HL-60 (cell line): ENCODE measurements at places on chromosomes 2 and 18.

DNA sequence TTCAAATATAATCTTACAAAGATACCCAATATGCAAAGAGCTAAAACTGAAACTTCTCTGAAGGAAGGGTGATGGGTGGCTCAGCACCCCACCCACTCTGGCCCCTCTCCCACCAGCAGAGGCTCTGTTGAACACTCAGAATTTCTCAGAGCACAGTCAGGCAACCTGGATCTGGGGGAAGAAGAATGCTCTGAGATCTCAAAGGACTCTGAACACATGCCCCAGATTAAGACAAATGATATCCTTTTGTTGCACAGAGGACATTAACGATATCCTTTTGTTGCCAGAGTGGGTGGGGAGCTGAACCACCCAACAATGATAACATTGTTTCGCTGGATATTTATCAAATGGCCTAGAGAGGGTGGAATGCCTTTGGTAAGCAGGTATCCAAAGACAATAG lies 104.8 kb downstream of the LBH start:
- no peak for DNase-seq

GRCh38 chr2:30273574-30273929 lies 42.2 kb downstream of the LBH start:
- DNase-seq: no peak

GRCh38 chr2:221517696-221518151 lies 54.4 kb downstream of the EPHA4 start:
- peak; percentile 63 for DNase-seq

DNA sequence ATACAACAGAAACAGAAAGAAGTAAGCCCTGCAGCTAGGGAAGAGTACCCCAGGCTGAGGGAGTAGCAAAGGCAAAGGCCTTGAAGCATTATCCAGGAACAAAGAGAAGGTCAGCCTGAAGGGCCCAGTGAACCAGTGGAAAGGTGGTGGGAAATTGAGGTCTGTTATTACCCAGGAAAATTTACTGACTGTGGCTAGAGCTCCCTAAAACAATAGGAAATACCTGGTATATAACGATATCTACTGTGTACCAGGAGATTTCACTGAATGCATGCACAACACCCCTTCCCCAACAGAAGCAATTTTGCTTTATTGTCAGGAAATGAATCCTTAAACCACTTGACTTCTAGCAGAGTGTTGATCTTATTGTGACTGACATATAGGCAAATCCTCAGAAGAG lies 365.3 kb downstream of the ERBB4 start:
- DNase-seq: no peak
